Substantia nigra (tissue), 51 donors: ENCODE measurements at places on chromosomes 12 and 14.

GRCh38 chr12:123065676-123066383 is 85.1 kb downstream of the PITPNM2 start:
- no peak for DNase-seq

DNA sequence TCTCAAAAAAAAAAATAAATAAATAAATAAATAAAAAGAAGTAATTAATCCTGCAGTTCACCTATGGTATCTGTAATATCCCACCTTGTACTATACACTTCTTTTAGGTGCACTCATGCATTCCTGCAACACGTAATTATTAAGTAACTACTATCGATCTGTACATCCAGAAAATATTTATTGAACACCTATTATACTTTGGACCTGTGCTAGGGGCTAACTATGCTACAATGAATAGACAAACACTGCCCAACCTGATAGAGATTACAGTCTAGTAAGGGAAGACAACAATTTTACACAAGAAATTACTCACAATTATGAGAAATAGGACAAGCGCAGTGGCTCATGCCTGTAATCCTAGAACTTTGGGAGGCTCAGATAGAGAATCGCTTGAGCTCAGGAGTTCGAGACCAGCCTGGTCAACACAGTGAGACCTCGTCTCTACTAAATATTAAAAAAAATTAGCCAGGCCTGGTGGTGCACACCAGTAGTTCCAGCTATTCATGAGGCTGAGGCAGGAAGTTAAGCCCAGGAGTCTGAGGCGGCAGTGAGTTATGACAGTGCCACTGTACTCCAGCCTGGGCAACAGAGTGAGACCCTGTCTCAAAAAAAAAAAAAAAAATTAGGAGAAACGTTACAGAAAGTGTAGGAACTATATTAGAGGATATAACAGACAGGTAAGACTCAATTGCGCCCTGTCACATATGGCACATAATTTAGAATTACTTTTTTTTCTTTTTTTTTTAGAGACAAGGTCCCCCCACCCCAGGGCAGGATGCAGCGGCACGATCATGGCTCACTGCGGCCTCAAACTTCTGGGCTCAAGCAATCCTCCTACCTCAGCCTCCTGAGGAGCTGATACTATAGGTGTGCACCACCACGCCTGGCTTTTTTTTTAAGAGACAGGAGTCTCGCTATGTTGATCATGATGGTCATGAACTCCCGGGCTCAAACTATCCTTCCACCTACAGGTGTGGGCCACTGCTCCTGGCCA is 1.2 kb downstream of the NRDE2 start:
- DNase-seq, result no peak

GRCh38 chr14:102363182-102363943 is 622 bp downstream of the TECPR2 start:
- DNase-seq, result peak; percentile 58

- no peak for DNase-seq
Observed at GRCh38 chr14:51988221-51988620, 1.1 kb upstream of the RTRAF start.

DNA sequence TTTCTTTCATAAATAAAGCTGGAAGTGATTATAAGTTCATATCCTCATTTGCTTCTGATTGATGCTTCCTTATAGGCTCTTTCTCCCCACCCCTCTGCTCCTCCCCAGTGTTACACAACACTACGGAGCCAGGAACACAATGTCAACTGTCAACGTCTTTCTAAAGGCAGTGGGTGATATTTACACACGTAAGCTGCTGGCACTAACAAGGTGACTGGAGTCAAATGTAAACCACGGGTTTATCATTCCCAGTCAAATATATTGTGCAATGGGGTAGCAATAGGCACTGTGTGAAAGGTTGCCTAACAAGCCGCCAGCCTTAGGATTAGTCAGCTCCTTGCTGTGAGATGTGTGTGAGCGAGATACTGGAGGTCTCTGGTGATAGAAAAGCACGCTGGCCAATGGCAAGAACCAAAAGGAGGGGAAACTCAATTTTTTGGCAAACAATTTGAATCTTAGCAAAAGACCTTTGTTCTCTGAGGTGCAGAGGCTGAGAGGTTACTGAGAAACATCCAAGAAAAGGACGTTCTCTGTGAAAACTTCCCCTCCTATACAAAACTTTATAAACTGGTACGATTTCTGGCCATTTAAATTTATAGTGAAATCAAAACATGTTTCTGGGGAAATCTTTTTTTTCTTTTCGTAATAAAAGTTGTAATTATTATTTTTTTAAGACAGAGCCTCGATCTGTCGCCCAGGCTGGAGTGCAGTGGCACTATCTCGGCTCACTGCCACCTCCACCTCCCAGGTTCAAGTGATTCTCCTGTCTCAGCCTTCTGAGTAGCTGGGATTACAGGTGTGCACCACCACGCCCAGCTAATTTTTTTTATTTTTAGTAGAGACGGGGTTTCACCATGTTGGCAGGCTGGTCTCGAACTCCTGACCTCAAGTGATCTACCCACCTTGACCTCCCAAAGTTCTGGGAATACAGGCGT is 22.3 kb upstream of the HECTD1 start:
- DNase-seq, result no peak

DNA sequence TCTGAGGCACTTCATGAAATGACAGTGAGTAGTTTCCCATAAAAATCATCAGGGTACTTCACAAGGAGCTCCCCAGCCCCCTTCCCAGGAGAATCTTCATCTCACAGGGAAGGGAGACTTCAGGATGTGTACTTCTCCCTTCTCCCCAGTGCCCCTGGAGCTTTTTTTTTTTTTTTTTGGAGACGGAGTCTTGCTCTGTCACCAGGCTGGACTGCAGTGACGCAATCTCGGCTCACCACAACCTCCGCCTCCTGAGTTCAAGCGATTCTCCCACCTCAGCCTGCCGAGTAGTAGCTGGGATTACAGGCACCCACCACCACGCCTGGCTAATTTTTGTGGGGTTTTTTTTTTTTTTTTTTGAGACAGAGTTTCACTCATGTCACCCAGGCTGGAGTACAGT is 10.4 kb downstream of the ITPK1 start:
- DNase-seq, result no peak

GRCh38 chr12:18723752-18724151 is 14.1 kb downstream of the PLCZ1 start:
- DNase-seq, result no peak

DNA sequence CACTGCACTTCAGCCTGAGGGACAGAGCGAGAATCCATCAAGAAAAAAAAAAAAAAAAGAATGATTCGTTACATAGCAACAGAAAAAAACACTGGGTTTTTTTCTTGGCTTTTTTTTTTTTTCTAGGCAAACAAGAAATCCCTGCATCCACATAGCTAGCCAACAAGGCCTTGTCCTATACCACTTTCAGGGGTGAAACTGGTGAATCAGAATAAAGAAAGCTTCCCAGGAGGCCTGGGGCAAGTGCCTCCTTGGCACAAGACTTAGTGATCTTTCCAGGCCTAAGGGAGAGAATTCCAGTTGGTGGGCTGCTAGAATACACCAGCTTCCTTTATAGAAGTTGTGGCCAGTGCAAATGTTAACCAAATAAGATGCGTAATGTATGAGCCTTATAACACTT is 90.0 kb downstream of the VCPKMT start:
- no peak for DNase-seq

DNA sequence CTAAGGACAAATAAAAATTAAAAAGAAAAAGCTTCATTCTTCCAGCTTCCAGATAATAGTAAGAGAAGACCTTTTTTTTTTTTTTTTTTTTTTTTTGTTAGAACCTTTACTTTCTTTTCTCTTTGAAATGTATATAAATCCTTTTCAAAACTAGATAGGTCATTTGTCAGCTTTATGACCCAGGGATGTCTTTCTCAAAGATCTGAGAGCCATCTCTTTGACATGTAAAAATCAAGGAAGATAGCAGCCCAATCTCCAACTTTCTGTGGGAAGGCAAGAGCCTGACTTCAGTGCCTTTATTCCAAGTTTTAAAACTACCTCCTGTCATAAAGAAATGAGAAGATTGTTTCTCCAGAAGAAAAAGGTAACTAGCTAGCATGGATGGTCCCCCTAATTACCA is 203.3 kb upstream of the LRFN5 start:
- no peak for DNase-seq

DNA sequence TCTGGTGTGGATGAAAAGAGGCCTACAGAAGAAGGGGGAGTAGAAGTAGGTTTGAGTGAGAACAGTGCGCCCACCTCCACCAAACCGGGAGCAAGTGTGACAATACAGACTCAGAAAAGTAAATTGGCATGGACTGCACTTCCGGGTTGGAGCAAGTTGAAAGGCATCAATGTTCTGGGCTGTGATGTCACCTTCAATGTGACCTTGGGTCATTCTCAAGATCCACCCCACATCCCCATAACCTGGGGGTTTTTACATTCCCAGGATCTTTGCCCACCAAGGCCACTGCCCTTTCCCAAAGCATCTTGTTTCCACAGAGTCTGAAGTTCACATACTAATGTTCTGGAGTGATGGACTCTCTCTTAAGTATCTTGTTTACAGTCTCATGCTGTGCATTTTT is 5.3 kb upstream of the GZMB start:
- no peak for DNase-seq

DNA sequence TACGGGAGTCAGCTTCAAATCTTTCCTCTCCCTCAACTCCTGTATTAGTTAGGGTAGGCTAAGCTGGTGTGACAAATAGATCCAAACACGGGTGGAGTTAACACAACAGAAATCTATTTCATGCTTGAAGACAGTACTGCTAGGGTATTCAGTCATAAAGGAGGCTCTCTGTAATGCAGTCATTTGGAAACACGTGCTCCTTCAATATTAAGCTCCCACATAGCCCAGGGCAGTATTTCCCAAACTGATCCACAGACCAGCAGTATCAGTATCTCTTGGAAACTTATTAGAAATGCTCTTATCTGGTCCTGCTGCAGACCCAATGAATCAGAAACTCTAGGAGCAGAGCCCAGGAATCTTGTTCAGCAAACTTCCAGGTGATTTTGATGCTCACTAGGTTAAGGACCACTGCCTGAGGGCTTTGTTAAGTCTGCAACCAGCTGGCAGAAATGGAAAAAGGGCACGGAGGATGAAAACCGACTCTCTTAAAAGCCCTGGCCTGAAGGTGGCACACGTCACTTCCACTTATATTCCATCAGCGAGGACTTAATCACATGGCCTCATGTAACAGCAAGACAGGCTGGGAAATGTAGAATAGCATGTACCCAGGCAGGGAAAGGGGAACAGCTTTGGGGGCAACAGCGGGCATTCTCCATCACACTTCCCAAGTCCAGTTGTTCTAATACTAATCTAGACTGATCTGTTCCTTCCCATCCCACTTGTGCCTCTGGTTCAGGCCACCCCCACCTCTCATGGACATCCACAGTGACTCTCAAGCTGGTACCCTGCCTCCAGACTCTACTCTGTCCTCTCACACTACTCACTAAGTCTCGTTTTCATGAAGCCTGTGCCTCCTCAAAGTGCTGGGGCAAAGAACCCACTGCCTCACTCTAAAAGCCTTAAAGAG is 38.2 kb upstream of the RIC8B start:
- DNase-seq, result no peak

DNA sequence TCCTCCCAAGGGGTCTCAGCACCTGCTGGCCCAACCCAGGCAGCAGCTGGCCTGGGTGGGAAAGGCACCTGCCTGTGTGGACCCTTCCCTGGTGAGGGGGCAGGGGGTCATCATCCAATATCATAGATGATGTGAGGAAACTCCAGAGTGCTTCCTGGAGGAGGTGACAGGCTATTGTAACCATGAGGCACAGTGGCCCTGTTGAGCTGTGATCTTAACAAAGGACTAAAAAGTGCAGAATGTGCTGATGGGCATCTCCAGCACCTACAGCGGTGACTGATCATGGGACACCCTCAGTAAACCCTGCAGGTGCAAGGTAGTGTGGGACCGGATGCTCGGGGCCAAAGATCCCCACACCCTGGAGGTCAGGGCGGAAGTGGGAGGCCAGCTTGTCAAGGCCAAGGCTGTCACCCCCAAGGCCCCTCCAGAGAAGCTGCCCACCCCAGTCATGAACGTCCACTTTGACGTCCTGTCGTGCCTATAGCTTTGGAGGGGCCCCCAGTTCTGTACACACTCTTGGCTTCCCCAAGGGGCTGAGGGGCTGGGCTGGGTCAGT is 7.5 kb downstream of the MMP17 start:
- no peak for DNase-seq

DNA sequence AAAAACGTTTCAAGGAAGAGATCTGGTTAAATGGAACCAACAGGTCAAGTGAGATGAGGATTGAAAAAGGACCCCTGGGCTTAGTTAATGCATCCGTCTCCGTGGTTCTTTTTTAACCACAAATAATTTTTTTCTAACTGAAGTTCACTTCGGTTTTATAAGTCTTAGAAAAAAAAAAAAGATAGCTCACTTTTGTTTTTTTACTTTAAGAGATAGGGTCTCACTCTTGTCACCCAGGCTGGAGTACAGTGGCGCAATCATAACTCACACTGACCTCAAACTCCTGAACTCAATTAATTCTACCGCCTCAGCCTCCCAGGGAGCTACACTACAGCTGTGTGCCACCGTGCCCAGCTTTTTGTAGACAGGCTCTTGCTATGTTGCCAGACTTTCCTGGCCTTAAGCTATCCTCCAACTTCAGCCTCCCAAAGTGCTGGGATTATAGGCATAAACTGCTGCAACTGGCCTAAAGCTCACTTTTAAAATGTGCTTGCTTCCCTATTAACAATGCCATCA is 11.8 kb downstream of the HNRNPC start:
- no peak for DNase-seq

DNA sequence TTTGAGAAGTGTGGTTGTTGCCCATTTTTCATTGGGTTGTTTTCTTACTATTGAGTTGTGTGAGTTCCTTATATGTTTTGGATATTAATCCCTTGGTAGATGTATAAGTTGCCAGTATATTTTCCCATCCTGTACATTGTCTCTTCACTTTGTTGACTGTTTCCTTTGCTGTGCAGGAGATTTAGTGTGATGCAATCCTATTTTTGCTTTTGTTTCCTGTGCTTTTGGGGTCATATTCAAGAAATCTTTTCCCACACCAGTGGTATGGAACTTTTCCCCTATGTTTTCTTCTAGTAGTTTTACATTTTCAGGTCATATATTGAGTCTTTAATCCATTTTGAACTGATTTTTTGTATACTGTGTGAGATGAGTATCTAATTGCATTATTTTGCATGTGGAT is 92.8 kb downstream of the PTHLH start:
- no peak for DNase-seq
